Central memory CD8-positive, alpha-beta T cell (primary cell): ENCODE measurements at places on chromosomes 13 and 19.
A peak's percentile ranks its signal among the peaks of the same experiment; 100 is the strongest.

GRCh38 chr13:52830946-52831345 is 17.5 kb downstream of the PCDH8 start:
- no peak overlapping the region for H3K4me3 ChIP-seq
- no peaks in the 10 kb centered on the region for H3K4me1 ChIP-seq
- no peaks in the 10 kb centered on the region for H3K36me3 ChIP-seq

DNA sequence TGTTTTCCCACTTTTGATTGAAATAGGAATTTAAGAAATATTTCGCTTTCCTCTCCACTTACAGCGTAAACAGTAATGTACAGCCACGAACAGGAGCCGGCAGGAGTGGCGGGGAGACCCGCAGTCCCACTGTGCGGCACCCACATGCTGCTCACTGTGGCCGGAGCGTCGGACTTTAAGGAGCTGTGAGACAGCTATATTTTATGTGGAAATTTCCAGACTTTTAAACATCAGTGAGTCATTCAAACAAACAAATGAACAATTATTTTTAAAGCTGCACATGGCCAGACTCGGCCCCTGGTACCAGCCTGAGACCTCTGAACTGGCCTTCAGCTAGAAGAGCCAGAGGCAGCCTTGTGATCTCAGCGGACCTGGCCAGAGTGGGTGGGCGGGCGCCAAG is 52.5 kb downstream of the CRYL1 start:
- H3K4me1 ChIP-seq = peaks cover 29% of the 10 kb centered on the region
- peak overlapping the region; percentile 86 for H3K27ac ChIP-seq
- H3K27me3 ChIP-seq = no peaks in the 10 kb centered on the region
- no peak overlapping the region for H3K4me3 ChIP-seq

- no peak overlapping the region for H3K27ac ChIP-seq
- H3K36me3 ChIP-seq = peaks cover 31% of the 10 kb centered on the region
- H3K4me1 ChIP-seq = peaks cover 31% of the 10 kb centered on the region
- peaks cover 22% of the 10 kb centered on the region for H3K27me3 ChIP-seq
- H3K4me3 ChIP-seq = no peak overlapping the region
- DNase-seq = no peak
Observed at GRCh38 chr19:14477418-14478112, 2.4 kb upstream of the PTGER1 start.

DNA sequence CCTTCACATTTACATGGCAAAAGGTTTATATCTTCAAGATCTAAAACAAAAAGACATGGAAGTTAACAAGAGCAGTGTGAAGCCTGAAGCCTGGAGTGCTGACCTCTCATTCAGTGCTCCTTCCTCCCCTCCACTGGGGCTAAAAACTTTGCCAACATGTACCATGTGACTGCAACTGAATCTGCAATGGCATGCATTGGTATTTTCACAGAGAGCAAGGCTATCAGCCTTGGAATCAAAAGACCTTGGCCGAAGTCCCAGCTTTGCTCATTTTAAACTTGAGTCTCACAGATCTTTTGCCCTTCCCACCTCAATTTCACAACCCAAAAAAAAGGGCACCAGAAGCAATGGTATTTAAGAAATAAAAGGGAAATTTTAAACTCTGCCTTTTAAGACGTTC is 325.1 kb downstream of the DCT start:
- H3K36me3 ChIP-seq = no peaks in the 10 kb centered on the region
- H3K27me3 ChIP-seq = peaks cover 37% of the 10 kb centered on the region
- DNase-seq = no peak
- H3K27ac ChIP-seq = no peak overlapping the region
